Activated T-cell treated with anti-CD3 and anti-CD28 coated beads, Interleukin-2, amount 50 U/mL, for 72 hours (primary cell): ENCODE measurements at places on chromosomes 12 and 14. TPM values are rescaled to one million over a fixed set of nuclear protein-coding genes. Genes with fewer than 3 reads are reported as not detected.

The TAS2R9 gene
- total RNA-seq: not detected

GRCh38 chr14:31677630-31678029 is 116.4 kb downstream of the NUBPL start:
- H3K4me1 ChIP-seq: no peaks in the 10 kb centered on the region
- peaks cover 9% of the 10 kb centered on the region for H3K36me3 ChIP-seq
- H3K4me3 ChIP-seq: no peak overlapping the region

The WASHC3 gene
- 66.1 TPM for total RNA-seq

DNA sequence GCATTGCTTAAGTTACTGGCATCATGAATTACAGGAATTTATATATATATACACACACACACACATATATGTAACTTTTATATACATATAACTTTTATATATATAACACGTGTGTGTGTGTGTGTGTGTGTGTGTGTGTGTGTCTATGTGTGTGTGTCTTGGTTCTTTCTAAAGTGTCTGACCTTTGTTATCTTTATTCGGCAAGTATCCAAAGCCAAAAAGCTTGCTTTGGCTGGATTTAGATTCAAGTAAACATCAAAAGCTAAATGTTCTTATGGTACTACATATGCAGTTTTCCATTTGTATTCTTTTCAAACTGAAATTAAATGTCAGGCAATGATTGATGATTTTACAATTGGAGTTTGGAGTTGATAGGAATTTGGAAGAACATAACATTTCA is 69.9 kb downstream of the SLC16A7 start:
- H3K27me3 ChIP-seq: no peaks in the 10 kb centered on the region
- peaks cover 41% of the 10 kb centered on the region for H3K36me3 ChIP-seq
- no peak overlapping the region for H3K27ac ChIP-seq
- DNase-seq: no peak

DNA sequence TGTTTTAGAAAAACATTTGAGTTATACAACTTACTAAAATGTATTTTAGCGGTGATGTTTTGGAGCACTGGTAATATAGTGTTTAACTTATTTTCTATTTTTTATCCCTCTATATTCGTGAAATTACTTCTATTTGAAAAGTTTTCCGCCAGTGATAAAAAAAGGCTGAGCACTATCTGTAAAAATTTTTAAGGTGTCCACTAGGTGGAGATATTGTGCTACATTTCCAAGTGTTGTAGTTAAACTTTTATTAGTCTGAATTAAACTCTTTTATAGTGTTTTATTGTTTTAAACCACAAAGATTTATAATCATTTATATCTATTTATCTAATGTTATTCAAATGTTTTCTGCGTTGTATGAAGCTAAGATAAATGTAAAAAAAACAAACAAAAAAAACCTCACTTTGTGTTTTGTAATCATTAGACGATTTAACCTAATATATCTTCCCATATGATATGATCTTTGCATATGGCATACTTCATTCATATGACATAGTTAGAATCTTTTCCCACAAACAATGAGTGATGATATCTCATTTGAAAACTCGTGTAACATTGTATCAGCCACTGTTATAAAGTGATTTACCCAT is 11.8 kb downstream of the ALG10B start:
- no peaks in the 10 kb centered on the region for H3K4me1 ChIP-seq
- no peak overlapping the region for H3K27ac ChIP-seq
- no peaks in the 10 kb centered on the region for H3K27me3 ChIP-seq
- DNase-seq: no peak
- no peak overlapping the region for H3K4me3 ChIP-seq

DNA sequence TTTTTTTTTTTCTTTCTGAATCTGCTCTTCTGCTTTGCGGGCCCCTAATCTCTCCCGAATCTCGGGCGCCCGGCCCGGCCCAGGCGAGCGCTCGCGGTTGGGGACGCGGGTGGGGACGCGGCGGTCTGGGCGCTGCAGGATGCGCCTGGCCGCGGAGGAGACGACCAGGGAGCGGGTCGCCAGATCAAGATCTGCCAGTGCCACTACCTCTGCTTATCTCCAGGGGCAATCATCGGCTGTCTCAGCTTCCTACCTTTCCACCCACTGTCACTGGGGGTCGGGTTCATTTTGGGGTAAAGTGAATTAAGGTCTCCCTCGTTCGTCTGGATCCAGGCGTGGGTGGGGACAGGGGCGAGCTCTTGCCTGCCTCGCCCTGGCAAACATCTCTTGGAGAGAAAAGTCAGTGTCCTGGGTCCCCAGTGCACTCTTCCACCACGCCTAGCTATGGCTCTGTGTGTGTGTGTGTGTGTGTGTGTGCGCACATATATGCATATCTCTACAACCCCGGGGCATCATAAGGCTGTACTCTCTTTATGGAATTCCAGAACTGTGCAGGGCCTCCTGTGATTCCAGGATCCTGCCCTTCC is 422.3 kb downstream of the VRK1 start:
- H3K27ac ChIP-seq: peak overlapping the region; percentile 70
- peak; percentile 15 for DNase-seq
- peaks cover 18% of the 10 kb centered on the region for H3K4me1 ChIP-seq
- no peaks in the 10 kb centered on the region for H3K36me3 ChIP-seq

DNA sequence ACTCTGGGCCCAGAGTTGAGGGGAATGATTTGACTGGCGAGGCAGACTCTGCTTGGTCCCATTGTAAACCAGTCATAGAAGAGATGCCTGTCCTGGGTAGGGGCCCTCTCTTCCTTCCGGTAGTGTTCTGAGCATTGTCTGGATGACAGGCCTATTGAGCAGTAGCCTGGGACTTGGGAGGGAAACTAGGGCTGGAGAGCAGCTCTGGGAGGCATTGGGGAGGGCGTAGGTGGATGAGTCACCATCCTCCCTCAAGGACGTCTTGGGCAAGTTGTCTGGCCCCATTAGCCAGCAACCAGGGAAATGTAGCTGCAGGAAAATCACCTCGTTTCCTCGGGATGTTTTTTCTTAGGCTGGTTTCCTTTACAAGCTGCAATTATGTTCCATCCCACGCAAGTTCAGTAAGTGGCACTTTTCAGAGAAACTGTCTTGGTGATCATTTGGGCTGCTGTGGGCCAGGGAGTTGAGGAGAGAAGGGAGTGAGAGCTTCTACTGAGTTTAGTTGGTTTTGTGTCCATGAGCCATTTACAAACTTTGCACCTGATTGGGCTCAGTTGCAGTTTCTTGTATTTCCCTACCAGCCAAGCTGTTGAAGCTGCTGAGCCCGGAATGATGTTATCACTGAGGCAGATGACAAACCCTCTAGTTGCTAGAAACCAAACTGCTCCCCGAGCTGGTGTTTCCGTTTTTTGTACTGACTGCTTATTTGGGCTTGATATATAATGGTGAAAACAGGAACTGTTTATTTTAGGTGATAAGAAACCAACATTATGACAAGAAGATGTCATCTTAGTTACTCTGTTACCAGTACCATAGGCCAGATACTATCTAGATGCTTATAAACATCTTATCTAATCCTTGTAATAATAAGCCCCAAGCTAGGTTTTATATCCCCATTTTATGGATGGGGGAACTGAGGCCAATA is 147.6 kb downstream of the CHST11 start:
- H3K27ac ChIP-seq: peak overlapping the region; percentile 76
- H3K36me3 ChIP-seq: peaks cover 1% of the 10 kb centered on the region
- H3K4me3 ChIP-seq: peak overlapping the region; percentile 54
- no peaks in the 10 kb centered on the region for H3K27me3 ChIP-seq

The HOXC5 gene
- not detected for total RNA-seq

GRCh38 chr12:76830436-76830835 is 48.4 kb downstream of the CSRP2 start:
- no peaks in the 10 kb centered on the region for H3K27me3 ChIP-seq
- H3K4me3 ChIP-seq: no peak overlapping the region

DNA sequence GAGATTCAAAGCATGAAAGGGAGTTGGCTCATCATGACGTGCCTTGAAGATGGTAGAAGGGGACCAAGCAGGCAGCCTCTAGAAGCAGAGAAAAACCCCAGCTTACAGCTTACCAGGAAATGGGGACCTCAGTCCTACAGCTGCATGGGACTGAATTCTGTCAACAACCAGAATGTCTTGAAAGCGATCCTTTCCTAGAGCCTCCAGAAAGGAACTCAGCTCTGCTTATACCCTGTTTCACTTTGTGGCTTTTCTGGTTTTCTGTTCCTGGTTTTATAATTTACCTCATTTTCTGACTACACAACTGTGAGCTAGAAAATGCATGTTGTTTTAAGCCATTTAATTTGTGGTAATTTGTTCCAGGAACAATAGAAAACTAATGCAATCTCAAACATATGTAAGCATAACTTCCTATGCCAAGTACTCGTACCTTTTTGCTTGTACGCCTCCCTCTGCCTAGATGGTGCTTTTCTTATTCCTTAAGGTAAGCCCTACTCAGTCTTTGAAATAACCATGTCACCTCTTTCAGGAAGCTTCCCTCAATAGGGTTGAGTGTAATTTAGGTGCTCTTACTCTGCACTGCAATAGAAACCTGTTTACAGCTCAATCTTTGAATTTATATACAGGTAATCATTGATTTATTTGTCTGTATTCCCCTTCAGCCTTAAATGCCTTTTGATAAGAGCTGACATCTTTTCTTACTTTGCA is 348.8 kb downstream of the TMEM117 start:
- H3K36me3 ChIP-seq: no peaks in the 10 kb centered on the region
- no peak overlapping the region for H3K27ac ChIP-seq
- no peaks in the 10 kb centered on the region for H3K4me1 ChIP-seq
- no peaks in the 10 kb centered on the region for H3K27me3 ChIP-seq
- no peak for DNase-seq

DNA sequence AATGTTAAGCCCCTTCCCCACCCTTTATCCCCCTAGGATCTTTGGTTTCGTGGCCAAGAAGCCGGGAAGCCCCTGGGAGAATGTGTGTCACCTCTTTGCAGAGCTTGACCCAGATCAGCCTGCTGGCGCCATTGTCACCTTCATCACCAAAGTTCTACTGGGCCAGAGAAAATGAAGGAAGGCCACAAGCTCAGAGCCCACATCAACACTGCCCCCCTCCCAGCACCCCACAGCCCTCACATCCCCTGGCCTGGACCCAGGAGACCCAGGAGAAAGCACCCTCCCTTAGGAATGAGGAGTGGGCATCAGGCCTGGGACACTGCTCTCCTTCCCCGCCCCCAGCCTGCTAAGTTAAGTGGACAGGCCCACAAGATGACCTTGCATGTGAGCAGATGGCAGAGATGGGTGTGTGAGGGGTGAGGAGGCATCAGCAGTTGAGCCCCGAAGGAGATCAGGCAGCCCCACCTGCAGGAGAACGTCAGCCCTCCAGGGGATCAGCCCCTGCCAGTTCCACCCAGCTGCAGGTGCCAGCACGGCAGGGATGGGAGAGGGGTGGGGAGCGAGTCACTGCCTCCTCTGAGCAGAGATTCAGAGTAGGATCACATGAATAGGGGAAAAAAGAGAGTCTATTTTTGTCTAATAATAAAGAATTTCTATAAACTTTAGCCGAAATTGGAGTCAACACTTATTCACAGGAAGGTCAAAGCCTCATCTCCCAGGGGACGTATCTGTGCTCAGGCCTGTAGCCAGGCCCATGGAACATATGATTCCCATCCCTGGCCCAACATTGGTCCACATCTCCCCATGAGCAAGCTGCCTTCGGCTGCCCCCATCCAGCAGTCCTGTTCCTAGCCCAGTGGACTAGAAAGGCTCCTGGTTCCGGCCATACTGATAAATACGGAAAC is 14.1 kb downstream of the TNS2 start:
- H3K4me1 ChIP-seq: peaks cover 21% of the 10 kb centered on the region
- no peak for DNase-seq
- H3K27me3 ChIP-seq: no peaks in the 10 kb centered on the region
- no peak overlapping the region for H3K4me3 ChIP-seq
- no peak overlapping the region for H3K27ac ChIP-seq

DNA sequence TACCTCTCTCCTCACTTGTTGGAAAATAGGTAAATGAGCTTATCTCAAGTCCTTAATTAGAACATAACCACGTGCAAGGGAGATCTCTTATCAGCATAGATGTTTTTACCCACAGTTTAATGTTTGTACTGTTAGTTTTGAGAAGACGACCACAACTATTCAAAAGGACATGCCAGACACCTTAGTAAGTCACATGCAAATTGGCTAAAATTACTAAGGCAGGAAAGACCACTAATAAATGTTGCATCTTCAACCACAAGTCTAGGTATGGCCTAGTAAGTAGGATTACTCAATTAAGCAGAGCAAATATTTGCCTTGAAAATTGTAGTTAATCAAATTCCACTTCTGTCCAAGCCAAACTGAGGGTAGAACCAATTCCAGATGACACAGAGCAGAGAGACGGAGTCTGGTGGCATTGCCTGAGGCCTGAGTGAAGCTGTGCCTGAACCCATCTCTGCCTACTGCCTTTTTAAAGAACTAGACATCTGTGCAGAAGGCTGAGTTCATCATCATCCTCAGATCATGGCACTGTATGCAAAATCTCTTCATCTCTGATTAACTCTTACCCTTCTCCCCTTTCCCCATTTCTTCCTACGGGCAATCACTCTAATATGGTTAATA is 29.7 kb upstream of the CHST11 start:
- H3K4me1 ChIP-seq: peaks cover 34% of the 10 kb centered on the region
- no peak for DNase-seq
- H3K36me3 ChIP-seq: peaks cover 6% of the 10 kb centered on the region

DNA sequence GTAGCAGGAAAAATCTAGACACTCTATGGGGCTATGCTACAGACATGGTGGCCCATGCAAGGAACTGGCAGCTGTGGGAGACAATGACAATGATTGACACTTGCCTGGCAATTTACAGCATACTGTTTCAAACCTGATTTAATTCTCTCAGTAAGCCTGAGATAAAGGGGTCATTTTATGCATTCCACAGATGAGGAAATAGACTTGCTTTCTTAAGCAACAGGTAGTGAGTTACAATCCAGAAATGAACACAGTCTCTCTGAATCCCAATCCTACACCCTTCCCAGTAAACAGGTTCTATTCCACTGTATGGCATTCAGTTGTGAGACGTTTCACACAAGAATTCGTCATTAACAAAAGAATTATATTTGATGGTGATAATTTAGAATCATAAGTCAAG is 15.5 kb upstream of the PCNX1 start:
- H3K27me3 ChIP-seq: no peaks in the 10 kb centered on the region
- peaks cover 82% of the 10 kb centered on the region for H3K4me1 ChIP-seq

- peaks cover 18% of the 10 kb centered on the region for H3K36me3 ChIP-seq
- no peaks in the 10 kb centered on the region for H3K27me3 ChIP-seq
- peak; percentile 73 for DNase-seq
- peak overlapping the region; percentile 98 for H3K27ac ChIP-seq
- H3K4me1 ChIP-seq: peaks cover 70% of the 10 kb centered on the region
Observed at GRCh38 chr12:103928682-103929045, 1.5 kb upstream of the HSP90B1 start.

DNA sequence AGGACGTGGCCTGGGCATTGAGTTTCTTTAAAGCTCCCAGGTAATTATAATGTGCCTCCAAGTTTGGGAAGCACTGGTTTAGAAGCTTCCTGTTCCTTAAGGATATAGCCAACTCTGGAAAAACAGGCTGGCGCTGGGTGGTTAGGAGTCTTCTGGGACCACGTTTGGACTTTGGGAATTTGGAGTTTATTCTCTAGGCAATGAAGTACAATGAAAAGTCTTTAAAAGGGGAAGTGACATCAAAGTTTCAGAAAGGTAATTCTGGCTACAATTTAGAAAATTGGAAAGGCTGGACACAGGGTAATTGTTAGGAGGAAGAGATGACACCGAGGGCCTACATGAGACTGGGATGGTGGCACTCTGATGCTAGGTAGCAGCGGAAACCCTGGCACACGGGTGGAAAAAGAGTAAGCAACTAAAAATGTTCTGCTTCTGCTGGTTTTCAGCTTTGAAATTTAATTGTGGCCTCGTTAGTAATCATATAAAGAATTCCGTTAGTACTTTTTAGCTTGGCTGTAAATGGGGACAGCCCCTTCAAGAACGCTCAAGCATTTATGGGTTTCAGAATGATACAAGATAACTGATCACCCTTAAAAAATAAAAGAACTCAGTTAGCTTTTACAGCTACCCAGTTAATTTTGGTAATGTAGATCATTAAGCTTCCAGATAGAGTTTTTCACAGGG is 12.7 kb upstream of the DCP1B start:
- DNase-seq: no peak
- H3K27ac ChIP-seq: peak overlapping the region; percentile 81
- H3K4me3 ChIP-seq: no peak overlapping the region
- peaks cover 36% of the 10 kb centered on the region for H3K27me3 ChIP-seq
- H3K4me1 ChIP-seq: peaks cover 13% of the 10 kb centered on the region
